Anterior cingulate cortex (tissue), 58 donors: ENCODE measurements at places on chromosomes 16 and 17.

- no peak for DNase-seq
These were observed 67.1 kb upstream of the NLK start for GRCh38 chr17:27975146-27976011.

- DNase-seq = no peak
These were observed 9.6 kb upstream of the DLX4 start for GRCh38 chr17:49959183-49959935.

DNA sequence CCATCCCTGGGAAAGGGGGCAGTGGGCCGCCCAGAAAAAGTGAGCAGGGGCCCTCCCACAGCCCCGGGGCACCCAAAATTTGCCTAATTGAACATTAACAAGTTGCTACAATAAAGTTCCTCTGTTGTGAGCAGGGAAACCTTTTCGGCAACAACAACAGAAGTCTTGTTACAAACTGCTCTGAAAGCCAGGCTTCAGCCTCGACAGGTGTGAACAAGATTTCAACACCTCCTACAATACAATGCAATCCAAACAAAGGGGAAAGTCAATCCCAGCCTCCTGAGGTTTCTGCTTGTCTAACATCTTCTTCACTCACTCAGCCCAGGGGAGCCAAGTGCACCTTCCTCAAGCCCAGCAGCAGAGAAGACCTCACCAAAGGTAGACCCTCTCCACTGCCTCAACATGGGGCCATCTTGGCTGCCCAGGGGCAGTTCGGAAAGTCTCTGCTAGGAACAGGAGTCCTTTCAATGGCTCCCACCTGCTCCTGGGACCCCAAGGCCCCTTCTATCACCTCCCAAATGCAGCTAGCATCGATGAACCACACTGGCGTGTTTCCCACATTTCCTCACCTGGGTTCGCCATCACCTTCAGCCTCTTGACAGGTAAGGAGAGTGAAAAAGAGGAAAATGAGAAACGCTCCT is 19.1 kb downstream of the ZFHX3 start:
- DNase-seq = no peak

- no peak for DNase-seq
These were observed 24.4 kb downstream of the GLP2R start for GRCh38 chr17:9850151-9850550.

GRCh38 chr16:49023050-49023449 is 258.6 kb downstream of the CBLN1 start:
- no peak for DNase-seq

DNA sequence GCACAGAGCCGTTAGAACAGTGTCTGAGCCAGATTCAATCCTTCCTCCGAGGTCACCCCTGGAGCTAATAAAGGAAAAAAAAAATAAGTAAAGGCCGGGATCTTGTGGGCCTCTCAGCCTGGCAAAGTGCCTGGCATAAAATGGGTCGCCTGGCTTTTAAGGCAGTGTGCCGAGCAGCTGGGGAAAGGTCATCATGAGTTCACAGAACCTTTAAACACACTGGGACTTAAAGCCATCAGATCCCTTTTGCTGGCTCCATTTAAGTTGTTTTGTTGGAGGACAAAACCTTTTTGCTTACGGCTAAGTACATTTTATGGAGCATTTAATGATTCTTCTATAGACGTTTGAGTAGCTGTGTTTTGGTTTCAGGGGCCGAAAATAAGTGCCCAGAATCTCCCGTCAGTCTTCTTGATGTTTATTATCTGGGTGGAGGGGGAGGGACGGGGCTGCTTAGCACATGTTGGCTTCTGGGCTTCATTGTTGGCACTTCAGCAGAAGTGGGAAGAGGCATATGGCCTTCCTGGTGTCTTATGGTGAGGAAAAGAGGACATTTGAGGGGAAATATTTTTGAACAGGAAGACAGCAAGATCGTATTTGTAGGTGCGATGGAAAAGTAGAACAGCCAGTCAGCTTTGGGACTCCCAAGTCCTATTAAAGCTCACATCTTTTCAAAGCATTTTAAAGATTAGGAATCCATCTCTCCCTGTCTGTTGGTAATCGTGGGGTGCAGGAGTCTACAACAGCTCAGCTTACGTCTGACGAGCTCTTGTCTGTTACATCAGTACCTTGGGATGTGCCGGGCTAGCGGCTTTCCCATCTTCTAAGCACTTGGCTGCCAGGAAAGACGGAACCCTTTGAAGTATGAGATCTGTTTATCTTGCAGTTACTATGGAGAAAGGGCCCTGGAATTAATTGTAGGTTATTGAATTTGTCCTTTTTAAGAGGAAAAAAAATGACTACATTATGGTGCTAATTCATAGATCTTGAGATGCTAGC is 31.1 kb downstream of the RBFOX1 start:
- DNase-seq = no peak

DNA sequence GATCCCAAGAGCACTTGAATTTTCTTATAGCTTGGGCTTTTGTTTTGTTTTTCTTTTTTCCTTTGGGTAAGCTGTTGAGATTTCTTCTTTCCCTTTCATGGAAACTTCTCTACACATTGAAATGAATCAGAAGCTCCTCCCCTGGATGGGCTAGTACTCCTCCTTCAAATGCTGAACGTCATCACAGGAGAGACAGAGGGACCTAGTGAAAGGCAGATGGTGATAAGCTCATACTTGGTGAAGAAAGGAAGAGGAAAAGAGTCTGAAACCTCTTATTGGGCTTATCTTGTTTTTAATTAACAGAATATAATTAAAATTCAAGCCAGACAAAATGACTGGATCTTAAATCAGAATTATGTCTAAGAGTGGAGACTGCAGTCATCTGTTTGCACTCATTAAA is 147.3 kb downstream of the SNX11 start:
- DNase-seq = no peak

- DNase-seq = no peak
These were observed 12.1 kb upstream of the EDC4 start for GRCh38 chr16:67860589-67861398.

- DNase-seq = peak; percentile 67
These were observed 23.6 kb upstream of the FZD2 start for GRCh38 chr17:44533533-44534246.

DNA sequence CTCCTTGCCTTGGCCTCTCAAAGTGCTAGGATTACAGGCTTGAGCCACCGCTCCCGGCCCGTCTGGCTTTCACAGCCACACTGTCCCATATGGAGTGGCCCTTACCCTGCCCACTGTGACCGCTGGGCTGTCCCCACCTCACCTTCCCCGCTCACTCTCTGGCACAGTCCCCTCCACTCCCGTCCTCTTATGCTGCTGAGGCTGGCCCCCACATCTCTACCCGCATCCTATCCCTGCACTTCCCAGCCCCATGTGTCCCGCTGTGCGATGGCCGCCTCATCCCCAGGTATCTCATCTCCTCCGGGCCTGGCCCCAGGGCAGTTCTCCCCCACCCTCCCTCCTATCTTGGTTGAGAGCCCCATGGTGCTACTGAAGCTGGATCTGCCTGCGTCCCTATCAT is 93.2 kb downstream of the PGS1 start:
- no peak for DNase-seq

DNA sequence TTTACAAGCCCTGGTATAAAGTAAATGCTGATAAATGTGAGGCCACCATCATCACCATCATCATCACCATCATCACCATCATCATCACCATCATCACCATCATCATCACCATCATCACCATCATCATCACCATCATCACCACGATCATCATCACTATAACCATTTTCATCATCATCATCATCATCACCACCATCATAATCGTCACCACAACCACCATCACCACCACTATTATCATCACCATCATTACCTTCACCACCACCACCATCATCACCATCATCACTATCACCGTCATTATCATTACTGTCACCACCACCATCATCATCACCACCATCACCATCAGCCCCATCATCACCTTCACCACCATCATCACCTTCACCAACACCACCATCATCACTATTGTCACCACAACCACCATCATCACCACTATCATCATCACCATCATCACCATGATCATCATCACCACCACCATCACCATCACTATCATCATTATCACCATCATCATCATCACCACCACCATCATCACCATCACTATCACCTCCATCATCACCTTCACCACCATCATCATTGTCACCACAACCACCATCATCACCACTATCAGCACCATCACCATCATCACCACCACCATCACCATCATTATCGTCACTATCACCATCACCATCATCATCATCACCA is 16.6 kb upstream of the ZNF469 start:
- no peak for DNase-seq

- no peak for DNase-seq
These were observed 251.7 kb upstream of the CACNG5 start for GRCh38 chr17:66583112-66583748.

DNA sequence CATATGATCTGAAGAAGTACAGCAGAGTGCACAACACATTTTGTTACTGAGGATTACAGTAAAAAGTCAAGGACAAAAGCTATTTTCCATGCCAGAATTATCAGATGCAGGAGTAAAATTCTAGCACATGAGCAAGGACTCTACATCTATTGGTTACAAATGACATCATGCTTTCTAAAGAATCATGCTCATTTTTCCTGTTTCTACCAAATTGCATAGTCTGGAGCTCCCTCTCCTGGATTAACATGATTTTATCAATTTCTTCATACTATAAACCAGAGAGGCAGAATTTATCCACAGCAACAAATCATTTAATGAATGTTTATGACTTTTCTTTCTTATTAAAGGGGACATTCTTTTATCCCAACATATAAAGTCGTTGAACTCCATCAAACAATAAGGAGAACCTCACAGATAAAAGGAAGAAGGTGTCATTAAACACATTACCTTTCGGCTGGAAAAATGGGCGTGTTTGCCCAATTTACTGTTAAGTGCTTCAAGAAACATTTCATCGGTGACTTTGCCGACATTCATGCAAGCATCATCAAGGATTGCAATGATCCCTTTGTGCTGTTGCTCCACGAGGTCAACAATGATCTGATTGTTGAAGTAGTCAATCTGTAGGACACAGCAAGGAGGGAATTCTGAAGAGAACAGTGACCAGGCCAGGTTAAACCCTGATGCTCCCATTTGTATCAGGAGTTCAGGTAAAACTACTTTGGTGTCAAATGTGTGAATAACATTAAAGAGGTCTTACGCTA is 121.7 kb downstream of the MYO1D start:
- DNase-seq = no peak
